ENCODE measurements at places on chromosomes 4 and X.

DNA sequence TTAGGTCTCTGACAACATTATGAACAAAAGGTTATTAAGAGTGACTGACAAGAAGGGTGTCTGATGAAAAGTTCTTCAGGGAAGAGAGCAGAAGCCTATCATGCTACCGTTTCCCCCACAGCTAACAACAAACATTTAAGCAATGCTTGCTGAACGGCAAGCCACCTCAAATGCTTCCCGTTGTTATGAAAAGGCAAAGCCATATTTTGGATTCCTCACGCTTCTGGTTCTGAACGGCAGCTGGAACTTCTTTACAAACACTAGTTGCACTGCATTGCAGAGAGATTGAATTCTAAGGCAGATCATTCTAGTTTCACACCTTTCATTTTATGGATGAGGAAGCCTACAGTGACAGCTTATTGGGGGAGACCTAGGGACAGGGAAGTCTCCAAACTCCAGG lies 48.6 kb upstream of the NAP1L5 start:
- DNase-seq, result no peak

DNA sequence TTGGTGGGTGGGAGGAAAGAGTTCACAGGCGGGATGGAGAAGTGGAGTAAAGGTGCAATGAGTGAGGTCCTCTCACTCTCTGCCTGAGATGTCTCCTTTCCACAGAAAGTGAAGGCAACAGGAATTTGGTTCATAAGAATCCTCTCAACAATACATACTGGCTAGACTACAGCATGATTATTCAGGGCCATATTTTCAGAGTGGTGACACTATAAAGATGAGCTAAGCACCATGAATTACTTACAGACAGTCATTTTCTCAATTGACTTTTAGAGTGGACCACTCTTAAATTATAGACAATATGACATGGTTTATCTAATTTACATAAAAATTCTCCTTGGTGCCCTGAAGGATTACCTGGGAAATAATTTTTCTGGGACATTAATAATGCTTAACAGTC lies 286.1 kb upstream of the MAD2L1 start:
- DNase-seq, result no peak

DNA sequence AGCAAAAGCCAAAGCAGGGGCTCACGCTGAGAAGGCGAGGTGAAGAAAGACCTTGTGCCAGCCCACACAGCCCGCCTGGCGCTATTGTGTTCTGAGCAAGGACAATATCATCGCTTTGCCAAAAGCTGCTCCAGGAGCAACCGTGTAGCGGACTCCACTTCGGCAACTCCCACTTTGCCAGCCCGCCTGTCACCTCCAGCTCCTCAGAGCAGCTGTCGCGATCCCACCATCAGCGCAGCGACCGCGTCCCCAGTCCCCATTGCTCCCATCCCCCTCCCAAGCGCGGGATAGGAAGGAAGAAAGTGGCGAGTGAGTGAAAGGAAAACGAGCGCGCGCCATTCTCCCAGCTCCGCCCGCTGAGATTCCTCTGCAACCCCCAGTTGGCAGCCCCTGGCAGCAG lies 759 bp downstream of the ZC4H2 start:
- DNase-seq, result no peak

DNA sequence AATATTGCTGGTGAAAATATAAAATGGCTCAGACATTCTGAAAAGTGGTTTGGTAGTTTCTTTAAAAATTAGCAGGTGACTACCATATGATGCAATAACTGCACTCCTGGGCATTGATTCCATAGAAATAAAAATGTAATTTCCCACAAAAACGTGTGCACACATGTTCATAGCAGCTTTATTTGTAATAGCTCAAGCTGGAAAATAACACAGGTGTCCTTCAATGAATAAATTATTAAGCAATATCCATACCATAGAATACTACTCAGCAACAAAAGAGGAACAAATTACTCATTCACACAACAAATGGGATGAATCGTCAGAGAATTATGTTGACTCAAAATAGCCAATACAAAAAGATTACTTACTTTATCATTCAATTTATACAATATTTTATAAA lies 893.7 kb upstream of the SLIT2 start:
- no peak for DNase-seq

GRCh38 chr4:7335344-7336066 lies 99.2 kb downstream of the PSAPL1 start:
- DNase-seq, result peak; percentile 28

Measured in foreskin melanocyte (primary cell).